Activated CD8-positive, alpha-beta memory T cell treated with anti-CD3 and anti-CD28 coated beads for 1 hour (primary cell): ENCODE measurements at places on chromosomes 1 and 21.

DNA sequence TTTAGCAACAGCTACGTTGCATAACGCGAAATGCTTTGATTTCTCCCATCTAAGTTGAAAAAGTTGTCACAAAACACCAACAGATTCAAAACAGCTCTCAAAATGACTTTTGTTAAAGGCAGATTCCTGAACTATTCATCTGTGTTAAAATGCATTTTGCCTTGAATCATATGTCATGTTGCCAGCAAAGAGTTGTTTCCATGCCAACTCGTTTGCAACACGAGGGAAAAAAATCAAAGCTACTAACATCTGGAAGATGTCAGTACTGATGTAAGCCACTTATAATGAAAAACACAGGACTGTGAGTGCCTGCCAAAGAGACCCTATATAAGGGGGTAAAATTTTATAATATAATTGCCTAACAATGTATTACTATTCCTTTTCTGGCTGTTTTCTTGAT is 182.7 kb upstream of the PTBP2 start:
- DNase-seq, result no peak

DNA sequence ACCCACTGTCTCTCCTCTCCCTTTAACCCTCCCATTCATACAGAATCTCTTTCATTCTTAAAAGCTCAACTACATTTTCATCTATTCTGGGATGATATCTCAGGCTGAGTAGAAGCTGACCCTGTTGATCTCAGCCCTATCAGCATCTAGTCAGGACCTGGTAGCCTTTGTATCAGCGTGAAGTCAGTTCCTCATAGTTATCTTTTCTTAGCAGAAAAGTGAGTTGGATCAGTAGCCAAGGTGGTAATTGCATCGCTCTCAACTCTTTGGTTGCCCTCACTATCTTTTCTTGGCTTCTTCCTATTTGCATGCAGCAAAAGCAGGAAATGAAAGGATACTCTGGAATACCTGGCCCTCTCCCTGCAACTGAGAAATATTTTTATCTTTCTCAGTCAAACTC is 13.6 kb upstream of the GOLT1A start:
- DNase-seq, result no peak

DNA sequence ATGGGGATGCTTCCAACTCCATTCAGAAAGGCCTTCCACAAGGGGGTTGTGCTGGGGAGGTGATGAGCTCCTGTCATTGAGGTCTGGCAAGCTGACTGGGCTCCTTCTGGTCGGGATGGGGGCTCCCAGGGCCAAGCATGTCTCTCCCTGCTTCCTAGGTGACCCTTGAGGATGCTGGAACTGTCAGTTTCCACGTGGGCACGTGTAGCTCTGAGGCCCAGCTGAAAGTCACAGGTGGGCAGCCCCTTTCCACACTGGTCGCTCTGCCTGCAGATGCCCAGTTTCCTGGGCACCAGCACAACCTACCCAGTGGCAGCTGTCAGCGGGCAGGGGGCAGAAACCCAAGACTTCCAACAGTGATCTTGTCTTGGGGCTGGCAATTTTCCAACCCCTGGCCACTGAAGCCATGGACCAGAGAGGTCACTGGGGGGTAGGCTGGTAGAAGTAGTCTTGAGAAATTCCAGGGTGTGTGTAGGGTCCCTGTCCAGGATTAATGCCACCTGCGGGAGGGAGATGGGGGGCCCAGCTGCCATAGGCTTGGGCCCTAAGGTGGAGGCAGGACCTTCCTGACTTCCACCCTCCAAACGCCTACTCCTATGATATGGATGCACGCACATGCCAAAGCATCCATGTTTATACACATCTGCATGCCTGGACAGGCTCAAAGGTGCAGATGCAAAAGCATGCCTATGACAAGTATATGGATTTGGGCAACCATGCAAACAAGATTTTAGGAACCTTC is 97.1 kb downstream of the TRIM11 start:
- DNase-seq, result no peak

- DNase-seq, result no peak
Measured at GRCh38 chr1:147496571-147497210, 44.6 kb upstream of the BCL9 start.

GRCh38 chr1:29849991-29850757 is 613.9 kb downstream of the PTPRU start:
- no peak for DNase-seq
